ENCODE measurements at places on chromosomes 2 and 18.

GRCh38 chr18:2559249-2559648, 12.1 kb downstream of the METTL4 start:
- no peak for DNase-seq

- DNase-seq = peak; percentile 66
Measured at GRCh38 chr2:219171231-219171651, 1.4 kb upstream of the SLC23A3 start.

- DNase-seq = no peak
Measured at GRCh38 chr18:38545071-38545470, 979.5 kb upstream of the CELF4 start.

- DNase-seq = no peak
Measured at GRCh38 chr2:52732849-52733395, 1034.7 kb upstream of the CHAC2 start.

DNA sequence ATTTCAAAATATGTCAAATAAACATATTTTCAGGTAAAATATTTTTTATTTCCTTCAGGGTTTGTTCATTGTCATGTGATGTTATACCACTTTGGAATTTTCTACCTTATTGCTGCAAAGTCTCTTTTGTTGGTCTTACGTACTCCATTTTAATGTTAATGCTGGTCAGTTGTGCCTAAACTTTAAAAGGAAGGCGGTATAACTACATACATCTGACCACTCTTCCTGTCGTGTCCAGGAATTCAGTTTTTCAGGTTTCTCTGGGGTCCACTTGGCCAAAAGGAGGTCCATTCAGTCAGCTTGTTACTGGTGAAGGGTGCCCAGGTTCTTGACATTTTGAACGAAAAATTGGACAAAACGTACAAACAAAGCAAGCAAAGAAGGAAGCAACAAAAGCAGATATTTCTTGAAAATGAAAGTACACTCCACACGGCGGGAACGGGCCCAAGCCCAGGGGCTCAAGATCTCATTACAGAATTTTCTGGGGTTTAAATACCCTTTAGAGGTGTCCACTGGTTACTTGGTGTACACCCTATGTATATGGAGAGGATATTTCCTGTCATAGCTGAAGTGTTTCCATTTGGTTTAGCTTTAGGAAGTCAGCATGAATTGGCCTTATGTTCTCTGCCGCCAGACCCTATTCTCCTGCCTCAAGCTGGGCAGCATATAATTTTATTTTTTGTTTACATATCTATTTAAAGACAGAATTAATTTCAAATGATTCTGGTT, 471.7 kb upstream of the CDH7 start:
- DNase-seq = no peak

GRCh38 chr2:134718817-134719814, at the start of gene TMEM163:
Gene TMEM163 (minus strand): TSS chr2:134719000.
- DNase-seq = no peak

DNA sequence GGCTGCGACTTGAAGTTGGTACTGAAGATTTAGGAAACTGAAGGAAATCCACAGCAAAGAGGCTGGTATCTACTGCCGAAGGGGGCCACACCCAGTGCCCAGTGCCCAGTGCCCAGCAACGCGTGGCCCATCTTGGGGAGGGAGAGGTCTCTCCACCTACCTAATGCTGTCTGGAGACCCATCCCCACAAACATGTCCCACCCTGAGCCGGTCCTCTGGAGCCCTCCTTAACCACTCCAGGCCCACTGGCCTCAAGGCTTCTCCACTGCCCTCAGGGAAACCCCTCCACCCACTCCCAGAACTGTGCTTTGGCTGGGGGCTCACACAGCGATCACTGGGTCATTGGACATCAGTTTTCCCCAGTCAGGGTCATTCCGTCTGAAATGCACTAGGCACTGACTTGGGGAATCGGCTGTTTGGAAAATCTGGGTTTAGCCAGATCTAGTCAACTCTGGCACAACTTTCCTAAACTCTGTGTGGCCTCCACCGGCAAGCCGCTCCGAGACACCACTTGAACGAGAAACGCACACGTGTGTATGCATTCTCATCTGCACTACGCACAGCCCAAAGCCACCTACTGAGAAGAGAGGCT, 20.1 kb downstream of the GPR55 start:
- DNase-seq = no peak

GRCh38 chr2:62587592-62587991, 81.6 kb upstream of the TMEM17 start:
- no peak for DNase-seq

- no peak for DNase-seq
Measured at GRCh38 chr2:158120102-158120501, 18.4 kb downstream of the UPP2 start.
